ENCODE measurements at places on chromosomes 4 and X.

DNA sequence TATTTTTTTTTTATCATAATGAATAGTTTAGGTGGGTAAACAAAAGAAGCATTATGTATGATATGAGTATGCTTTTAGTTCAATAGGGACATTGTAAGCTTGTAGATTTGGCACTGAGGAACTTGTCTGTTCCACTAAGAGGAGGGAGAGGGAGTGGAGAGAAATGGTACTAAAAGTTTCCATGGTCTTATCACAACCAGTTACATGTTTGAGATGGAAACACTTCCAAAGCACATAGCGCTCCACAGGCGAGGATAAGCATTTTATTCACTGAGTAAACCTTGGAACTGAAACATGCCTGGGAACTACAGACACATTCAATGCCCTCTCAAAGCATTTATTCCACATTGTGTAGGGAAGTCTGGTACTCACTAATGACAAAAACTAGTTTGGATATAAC, 15.5 kb downstream of the MYOZ2 start:
- no peak for DNase-seq

GRCh38 chr4:180766045-180766444, 1477.2 kb upstream of the TENM3 start:
- no peak for DNase-seq

GRCh38 chrX:129833153-129833990, 10.3 kb downstream of the ZDHHC9 start:
- DNase-seq = no peak

DNA sequence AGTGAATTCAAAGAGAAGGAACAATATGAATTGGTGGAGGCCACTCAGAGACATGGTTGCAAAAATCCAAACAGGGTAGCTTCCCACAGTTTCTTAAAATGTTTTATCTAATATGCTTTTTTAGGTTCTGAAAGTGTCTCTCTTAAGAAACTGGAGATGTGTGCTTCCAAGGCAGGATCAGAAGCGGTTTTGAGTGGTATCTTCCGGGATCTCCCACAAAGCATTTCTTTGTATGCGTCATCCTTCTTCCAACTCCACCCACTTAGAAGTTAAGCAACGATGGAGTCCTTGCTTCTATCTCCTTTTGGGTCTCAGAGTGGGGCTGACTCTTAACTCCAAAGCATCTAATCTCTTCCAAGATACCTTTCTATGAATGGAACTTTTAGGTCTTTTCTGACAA, 196.7 kb downstream of the MID1 start:
- DNase-seq = no peak

DNA sequence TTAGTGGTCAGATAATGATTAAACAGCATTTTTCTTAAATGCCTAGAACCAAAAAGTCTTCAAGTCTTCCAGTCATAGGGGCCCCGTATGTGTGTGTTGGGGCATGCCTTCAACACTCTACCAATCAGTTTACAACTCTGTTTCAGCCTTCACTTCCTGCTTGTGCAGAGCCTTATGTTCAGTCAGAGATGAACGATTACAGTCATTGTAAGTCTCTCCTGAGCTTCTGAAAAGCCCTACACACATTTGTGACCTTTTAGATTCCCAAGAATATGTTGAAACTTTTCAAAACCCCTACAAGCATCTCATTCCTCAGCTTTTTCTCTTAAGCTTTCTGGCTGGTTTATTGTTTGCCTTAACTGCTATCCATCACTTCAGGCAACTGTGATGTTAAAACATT, 591.2 kb downstream of the ZNF674 start:
- DNase-seq = no peak

- DNase-seq = no peak
Observed at GRCh38 chr4:15144249-15144966, 142.1 kb downstream of the CPEB2 start.

All from RWPE2 (cell line).